ENCODE measurements at places on chromosomes 7 and 10.
A peak's percentile ranks its signal among the peaks of the same experiment; 100 is the strongest.

GRCh38 chr10:103192451-103193106 lies 493 bp downstream of the NT5C2 start:
- H3K4me1 ChIP-seq, result peaks cover 39% of the 10 kb centered on the region
- no peaks in the 10 kb centered on the region for H3K27me3 ChIP-seq
- H3K36me3 ChIP-seq, result no peaks in the 10 kb centered on the region
- H3K27ac ChIP-seq, result peak overlapping the region; percentile 99
- H3K4me3 ChIP-seq, result peak overlapping the region; percentile 89
- DNase-seq, result peak; percentile 92

DNA sequence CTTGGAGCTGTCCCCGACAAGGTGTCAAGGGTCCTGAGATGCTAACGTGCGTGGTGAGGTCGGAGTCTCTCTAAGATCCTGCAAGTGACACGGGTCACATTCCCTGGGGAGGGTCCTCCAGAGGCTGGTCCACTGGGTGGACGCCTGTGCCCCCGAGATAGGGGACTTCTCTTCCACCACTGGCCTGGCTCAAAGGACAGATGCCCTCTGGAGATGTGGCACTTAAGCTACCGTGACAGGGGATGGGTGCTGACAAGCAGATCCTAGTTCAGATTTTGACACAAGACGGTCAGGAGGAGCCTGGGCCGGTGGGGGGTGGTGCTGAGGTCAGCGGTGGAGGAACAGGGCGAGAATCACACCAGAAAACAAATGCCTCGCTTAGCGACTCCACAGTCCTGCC lies 178.0 kb downstream of the ADARB2 start:
- no peaks in the 10 kb centered on the region for H3K4me1 ChIP-seq
- no peaks in the 10 kb centered on the region for H3K36me3 ChIP-seq
- no peak for DNase-seq
- no peak overlapping the region for H3K4me3 ChIP-seq
- peaks cover 13% of the 10 kb centered on the region for H3K27me3 ChIP-seq
- no peak overlapping the region for H3K27ac ChIP-seq

- no peak for DNase-seq
- H3K4me1 ChIP-seq, result no peaks in the 10 kb centered on the region
- no peaks in the 10 kb centered on the region for H3K27me3 ChIP-seq
- no peak overlapping the region for H3K4me3 ChIP-seq
Observed at GRCh38 chr10:86073199-86073977, 293.2 kb downstream of the GRID1 start.

DNA sequence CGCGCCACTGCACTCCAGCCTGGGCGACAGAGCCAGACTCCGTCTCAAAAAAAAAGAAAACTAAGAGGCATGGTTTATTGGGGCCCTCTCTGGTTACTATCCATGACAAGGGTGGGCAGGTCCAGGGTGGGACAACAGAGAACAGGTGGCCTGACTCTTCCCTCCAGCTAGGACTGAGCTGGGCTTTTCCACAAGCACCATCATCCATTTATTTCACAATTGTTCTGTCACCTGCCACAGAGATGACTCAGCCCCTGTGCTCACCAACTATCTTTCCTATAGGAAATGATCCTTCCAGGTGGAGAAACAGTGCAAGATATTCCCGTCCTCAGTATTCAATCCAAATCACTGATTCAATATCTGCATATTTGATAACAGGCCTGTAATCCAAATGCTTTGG lies 44.9 kb upstream of the MYL10 start:
- H3K27me3 ChIP-seq, result no peaks in the 10 kb centered on the region
- no peaks in the 10 kb centered on the region for H3K36me3 ChIP-seq
- no peak for DNase-seq
- H3K27ac ChIP-seq, result no peak overlapping the region

DNA sequence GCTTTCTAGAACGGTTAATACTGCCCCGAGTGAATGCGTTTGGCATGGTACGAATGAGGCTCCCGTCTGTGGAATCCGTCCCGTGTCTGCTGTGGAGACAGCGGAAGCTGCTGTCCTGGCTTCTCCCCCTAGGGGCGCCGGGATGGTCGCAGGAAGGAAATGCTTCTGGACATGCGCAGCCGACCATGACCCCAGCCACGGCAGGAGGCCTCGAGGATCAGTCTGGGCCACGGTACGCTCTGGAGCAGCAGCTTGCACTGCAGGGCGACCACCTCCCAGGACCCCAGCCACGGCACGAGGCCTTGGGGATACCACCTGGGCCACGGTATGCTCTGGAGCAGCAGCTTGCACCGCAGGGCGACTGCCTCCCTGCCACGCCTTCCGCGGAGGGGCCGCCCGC lies 107.9 kb downstream of the CYTH3 start:
- no peaks in the 10 kb centered on the region for H3K27me3 ChIP-seq
- no peak for DNase-seq
- no peak overlapping the region for H3K27ac ChIP-seq
- peaks cover 19% of the 10 kb centered on the region for H3K4me1 ChIP-seq

GRCh38 chr10:31034098-31034909 lies 2.6 kb upstream of the ZNF438 start:
- H3K27me3 ChIP-seq, result no peaks in the 10 kb centered on the region
- DNase-seq, result no peak
- H3K27ac ChIP-seq, result peak overlapping the region; percentile 100
- H3K36me3 ChIP-seq, result no peaks in the 10 kb centered on the region
- no peak overlapping the region for H3K4me3 ChIP-seq

DNA sequence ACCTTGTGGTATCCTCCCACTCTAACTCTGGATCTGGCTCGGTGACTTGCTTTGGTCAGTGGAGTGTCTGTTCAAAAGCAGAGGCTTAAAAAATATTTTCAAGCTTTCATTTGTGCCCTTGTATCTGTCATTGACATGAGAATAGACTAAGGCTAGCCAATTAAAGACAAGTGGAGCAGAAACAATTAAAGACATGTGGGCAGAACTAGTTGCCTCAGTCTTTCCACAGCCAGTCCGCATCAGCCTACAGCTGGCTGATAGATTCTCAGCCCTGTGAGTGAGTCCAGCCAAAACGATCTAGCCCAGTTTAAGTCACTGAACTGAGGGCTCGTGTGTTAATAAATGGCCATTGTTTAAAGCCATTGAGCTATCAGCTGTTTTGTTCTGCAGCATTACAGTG lies 185.2 kb upstream of the DGKB start:
- no peaks in the 10 kb centered on the region for H3K36me3 ChIP-seq
- no peak for DNase-seq
- H3K27me3 ChIP-seq, result no peaks in the 10 kb centered on the region

GRCh38 chr7:44673771-44674170 lies 67.3 kb downstream of the OGDH start:
- H3K4me1 ChIP-seq, result peaks cover 9% of the 10 kb centered on the region
- no peak overlapping the region for H3K4me3 ChIP-seq
- DNase-seq, result no peak
- no peak overlapping the region for H3K27ac ChIP-seq

- no peak for DNase-seq
- H3K4me1 ChIP-seq, result peaks cover 37% of the 10 kb centered on the region
- H3K4me3 ChIP-seq, result no peak overlapping the region
- H3K27me3 ChIP-seq, result no peaks in the 10 kb centered on the region
- H3K36me3 ChIP-seq, result no peaks in the 10 kb centered on the region
Observed at GRCh38 chr10:77604941-77605351, 32.7 kb downstream of the KCNMA1 start.

GRCh38 chr7:47394751-47395252 lies 187.1 kb downstream of the TNS3 start:
- H3K4me3 ChIP-seq, result no peak overlapping the region
- peaks cover 63% of the 10 kb centered on the region for H3K36me3 ChIP-seq
- no peaks in the 10 kb centered on the region for H3K27me3 ChIP-seq
- H3K27ac ChIP-seq, result no peak overlapping the region
- peaks cover 6% of the 10 kb centered on the region for H3K4me1 ChIP-seq

DNA sequence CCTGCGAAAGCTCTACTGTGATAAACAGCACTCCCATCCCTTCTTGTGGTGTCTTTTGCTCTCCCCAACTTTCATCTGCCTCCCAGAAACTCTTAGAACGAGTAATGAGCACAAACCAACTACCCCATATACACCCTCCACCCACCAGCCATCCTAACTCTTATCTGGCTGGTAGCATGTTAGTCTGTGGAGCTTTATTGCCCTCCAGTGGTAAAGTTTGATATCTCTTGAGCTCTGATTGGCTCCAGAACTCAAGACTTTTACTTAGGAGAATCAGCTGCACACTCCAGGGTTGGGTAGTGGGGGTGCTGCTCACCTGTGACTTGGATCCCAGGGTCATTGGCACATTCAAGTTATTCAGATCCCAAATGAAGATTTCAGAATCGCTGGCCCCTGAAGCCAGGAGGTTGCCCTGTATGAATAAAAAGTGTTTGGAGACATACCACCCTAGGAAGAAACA lies 10.9 kb downstream of the SEC31B start:
- DNase-seq, result no peak
- no peak overlapping the region for H3K4me3 ChIP-seq
- H3K27me3 ChIP-seq, result no peaks in the 10 kb centered on the region
- H3K27ac ChIP-seq, result no peak overlapping the region
- peaks cover 67% of the 10 kb centered on the region for H3K36me3 ChIP-seq

GRCh38 chr7:131403322-131403721 lies 75.6 kb downstream of the MKLN1 start:
- no peak overlapping the region for H3K4me3 ChIP-seq
- no peak for DNase-seq
- H3K36me3 ChIP-seq, result peaks cover 28% of the 10 kb centered on the region
- H3K27me3 ChIP-seq, result no peaks in the 10 kb centered on the region
- H3K4me1 ChIP-seq, result peaks cover 14% of the 10 kb centered on the region

- no peaks in the 10 kb centered on the region for H3K27me3 ChIP-seq
- peaks cover 85% of the 10 kb centered on the region for H3K4me1 ChIP-seq
- no peak overlapping the region for H3K4me3 ChIP-seq
- no peak for DNase-seq
- H3K36me3 ChIP-seq, result no peaks in the 10 kb centered on the region
- peak overlapping the region; percentile 77 for H3K27ac ChIP-seq
Observed at GRCh38 chr7:36284456-36285090, 105.1 kb upstream of the ANLN start.

- H3K27me3 ChIP-seq, result no peaks in the 10 kb centered on the region
- H3K4me3 ChIP-seq, result no peak overlapping the region
- no peak for DNase-seq
- H3K4me1 ChIP-seq, result peaks cover 45% of the 10 kb centered on the region
Observed at GRCh38 chr10:71864911-71865361, 13.9 kb upstream of the PSAP start.

- H3K4me3 ChIP-seq, result no peak overlapping the region
- peak; percentile 55 for DNase-seq
- no peaks in the 10 kb centered on the region for H3K27me3 ChIP-seq
Observed at GRCh38 chr10:100043796-100044195, 34.0 kb upstream of the DNMBP start.
